ENCODE measurements at places on chromosomes 2 and 18.

DNA sequence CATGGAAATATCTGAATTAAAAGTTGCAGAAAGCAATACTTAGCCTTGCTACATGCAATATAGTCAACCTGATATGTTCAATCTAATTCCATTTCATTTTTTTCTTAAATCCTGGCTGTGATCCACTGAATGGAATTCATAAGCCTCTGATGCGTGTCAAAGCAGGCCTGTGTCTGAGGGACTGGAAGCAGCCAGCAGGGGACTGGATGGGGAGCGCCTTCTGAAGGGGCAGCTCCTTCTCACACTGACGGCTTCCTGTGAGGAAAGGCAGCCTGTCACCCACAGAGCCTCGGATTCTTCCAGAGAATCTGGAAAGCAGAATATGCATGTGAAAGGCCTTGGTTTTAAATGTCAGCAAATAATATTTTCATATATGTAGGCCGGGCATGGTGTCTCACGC, 73.5 kb downstream of the KCNF1 start:
- no peak for DNase-seq

- no peak for DNase-seq
These were observed 154.2 kb downstream of the MIB1 start for GRCh38 chr18:21894619-21895367.

- no peak for DNase-seq
These were observed 16.6 kb downstream of the KCTD1 start for GRCh38 chr18:26531605-26532298.

DNA sequence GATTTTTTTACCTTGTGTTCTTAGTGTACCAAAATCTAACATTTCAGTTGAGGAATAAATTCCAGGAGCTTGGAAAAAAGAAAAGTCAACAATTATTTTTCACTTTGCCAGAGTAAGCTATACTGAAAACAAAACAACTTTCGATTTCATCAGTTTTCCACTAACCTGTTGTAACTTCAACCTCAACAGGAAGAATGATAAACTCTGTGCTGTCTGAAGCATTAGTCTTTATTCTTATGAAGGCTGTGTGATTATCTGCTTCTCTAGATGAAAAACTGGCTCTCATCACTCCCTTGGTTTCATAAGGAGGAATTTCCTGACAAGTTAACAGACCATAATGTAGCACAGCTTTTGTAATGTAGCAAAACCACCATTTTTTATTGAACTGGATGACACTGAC, 121.2 kb downstream of the ZAP70 start:
- no peak for DNase-seq

- DNase-seq = no peak
These were observed 44.0 kb upstream of the PPP1CB start for GRCh38 chr2:28707592-28707991.

DNA sequence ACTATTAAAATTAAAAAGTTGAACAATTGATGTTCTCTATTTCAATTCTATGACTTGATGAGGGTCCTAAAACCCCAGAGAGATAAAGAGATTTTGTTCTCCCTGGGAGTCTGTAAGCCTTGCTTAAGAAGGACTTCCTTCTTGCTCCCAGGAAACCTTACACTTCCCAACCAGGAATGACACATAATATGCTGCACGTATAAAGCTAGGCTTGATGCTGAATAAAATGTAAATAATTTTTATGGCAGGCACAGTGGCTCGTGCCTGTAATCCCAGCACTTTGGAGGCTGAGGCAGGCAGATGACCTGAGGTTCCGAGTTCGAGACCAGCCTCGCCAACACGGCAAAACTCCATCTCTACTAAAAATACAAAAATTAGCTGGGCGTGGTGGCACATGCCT, 27.8 kb downstream of the SPIRE1 start:
- no peak for DNase-seq

DNA sequence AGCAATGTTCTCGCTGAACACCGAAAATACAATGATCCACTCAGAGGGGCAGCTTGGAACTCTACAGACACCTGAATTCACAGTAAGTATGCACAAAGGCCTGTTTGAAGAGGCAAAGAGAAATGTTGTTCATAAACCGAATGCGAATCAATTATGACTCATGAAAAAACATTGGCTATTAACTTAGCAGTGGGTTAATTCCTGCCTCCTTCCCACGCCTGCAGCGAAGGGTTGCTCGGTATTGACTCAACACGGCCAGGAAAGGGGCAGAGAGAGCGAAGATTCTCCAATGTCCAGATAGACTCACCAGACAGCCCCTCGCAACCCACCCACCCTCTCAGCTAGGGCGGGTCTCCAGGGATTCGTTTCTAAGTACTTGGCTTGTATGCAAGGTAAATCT, 9.4 kb downstream of the CRACDL start:
- no peak for DNase-seq

DNA sequence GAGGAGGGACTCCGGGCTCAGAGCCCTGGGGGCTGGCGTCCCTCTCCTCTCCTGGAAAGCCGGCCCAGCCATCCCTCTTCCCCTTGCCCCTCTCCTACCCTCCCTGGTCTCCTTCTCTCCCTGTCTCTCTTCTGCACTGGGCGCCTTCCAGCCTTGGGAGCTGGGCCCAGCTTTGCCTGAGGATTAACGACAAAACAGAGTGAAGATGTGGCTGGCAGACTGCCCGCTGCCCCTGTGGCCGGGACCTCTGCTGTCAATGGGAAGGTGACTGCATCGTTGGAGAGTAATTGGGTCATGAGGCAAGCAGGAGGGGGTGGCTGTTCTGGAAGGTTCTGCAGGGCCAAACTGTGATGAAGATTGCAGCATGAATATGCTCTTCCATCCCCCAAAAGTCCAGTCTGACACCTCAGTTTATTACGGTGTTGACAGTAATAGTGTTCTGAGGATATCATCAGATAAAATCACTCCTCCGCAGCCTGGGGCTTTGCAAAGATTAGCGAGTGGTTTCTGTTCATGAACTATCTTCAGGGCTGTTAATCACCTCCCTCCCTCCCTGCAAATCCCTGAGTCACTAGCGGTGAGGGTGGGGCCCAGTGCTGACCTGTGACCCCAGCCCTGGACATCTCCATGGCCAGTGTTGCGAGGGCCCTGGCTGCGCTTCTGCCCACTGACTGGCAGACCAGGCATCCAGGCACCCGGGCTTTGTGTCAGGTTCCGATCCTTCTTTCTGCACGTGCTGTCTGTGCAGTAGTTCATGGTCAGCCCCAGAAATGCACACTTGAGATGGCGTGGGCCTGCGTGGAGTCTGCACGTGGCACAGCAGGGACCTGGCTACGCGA, 23.0 kb downstream of the RTP5 start:
- no peak for DNase-seq

GRCh38 chr2:212181646-212182045, 357.0 kb downstream of the ERBB4 start:
- DNase-seq = no peak

- DNase-seq = peak; percentile 30
These were observed 37.5 kb upstream of the SEMA4C start for GRCh38 chr2:96907115-96908041.

DNA sequence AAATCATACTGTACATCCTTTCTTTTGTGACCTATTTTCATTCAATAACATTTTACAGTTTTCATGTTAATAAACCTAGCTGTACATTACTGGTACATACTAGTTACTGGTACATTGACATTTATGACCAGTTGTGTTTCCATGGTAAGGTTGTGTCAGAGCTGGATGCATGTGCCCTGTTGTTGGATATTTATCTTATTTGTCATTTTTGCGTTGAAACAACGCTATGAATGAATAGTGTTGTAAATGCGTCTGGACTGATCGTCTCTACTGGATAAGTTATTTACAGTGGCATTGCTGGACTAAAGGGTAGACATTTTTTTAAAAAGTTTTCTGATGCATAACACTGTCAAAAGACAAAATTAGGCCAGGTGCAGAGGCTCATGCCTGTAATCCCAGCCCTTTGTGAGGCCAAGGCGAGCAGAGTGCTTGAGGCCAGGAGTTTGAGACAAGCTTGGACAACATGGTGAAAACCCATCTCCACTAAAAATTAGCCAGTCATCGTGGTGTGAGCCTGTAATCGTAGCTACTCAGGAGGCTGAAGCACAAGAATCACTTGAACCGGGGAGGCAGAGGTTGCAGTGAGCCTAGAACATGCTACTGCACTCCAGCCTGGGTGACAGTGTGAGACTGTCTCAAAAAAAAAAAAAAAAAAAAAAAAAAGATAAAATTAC, 40.2 kb downstream of the MCFD2 start:
- no peak for DNase-seq

- no peak for DNase-seq
These were observed 268.9 kb upstream of the TANK start for GRCh38 chr2:160891353-160891740.

DNA sequence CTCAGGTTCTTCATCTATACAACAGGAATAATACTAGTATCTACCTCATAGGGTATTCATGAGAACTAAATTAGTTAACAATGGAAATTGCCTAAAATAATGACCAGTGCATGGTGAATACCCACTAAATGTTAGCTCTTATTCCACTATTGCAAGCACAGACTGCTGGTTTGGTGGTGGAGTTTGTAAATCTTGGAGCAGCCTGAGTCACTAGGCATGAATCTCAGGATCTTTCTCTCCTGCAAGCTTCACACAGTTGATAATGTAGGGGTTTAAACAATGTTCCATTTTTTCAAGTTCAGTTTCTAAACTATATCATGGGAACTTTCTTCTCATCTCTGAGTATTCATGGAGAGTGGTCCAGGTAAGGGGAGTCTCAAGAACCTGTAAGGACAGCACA, 84.0 kb downstream of the OSR1 start:
- DNase-seq = no peak

GRCh38 chr2:45008296-45009129, 739 bp downstream of the SIX2 start:
- peak; percentile 58 for DNase-seq

GRCh38 chr2:144452169-144452988, 67.5 kb downstream of the ZEB2 start:
- no peak for DNase-seq

DNA sequence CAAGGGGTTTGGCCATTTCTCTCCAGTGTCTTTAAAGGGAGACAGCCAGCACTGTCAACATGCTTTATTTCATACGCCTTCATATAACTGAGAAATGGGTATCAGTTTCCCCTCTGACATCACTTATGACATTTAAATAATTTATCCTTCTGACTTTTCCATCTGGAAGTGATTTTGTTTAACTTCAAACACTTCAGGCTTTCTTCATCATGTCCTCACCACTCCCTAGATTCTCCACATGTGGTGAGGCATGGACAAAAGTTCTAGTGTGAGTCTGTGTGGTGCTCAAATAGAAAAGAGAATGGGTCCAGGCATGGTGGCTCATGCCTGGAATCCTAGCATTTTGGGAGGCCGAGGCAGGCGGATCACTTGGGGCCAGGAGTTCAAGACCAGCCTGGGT, 158.6 kb downstream of the TXNL1 start:
- no peak for DNase-seq

- no peak for DNase-seq
These were observed 876.3 kb downstream of the BCL11A start for GRCh38 chr2:59677158-59677557.

- no peak for DNase-seq
These were observed 63.3 kb upstream of the STK17B start for GRCh38 chr2:196234672-196235071.

- no peak for DNase-seq
These were observed 34.4 kb downstream of the ACAA2 start for GRCh38 chr18:49778826-49779465.

DNA sequence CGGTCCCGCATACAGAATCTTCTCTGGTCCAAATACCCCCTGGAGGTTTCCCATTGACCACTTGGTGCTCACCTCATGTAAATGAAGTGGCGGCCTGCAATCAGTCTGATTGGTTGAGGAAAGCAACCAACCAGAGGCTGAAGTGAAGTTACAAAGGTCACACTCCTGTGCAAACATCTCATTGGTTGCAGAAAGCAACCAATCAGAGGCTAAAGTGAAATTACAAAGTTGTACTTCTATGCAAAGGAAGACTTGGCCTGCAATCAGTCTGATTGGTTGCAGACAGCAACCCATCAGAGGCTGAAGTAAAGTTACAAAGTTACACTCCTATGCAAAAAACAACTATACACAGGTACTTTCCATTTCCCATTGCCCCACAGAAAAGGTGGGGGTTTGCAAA, 2.5 kb upstream of the SP100 start:
- no peak for DNase-seq

DNA sequence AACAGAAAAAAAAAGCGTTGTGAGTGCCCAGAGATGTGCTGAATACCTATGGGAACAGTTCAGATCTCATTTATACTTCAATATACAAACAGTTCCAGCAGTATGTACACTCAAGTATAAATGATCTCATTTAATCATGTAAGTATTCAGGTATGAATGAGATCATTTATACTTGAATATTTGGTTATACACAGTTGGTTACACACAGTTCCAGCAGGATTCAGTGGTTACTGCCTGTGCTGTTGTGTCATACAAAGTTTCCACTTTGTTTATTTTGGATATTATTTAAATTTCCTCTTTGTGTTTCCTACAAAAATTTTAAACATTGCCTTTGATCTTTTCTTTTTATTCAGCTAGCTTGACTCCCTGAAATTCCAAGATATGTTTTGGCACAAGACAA, 293.5 kb upstream of the SLC39A10 start:
- no peak for DNase-seq

DNA sequence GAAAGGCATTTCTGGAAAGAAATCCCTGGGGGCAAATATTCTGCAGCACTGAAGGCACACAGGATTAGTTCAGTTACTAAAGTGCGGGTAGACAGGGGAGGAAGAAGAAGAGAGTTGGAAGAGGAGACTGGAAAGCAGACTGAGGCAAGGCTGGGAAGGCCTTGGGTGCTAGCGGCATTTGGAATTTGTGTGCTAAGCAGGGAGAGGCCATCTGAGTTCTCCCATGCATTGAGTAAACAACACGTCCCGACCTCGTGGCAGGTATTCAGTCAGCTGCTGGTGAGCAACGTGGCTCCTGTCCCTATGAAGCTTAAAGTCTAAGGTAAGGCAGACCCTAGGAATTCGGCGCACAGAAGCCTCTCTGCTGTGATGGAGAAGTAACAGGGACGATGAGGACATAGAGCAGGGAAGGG, 30.7 kb downstream of the ATP8B1 start:
- peak; percentile 59 for DNase-seq

- no peak for DNase-seq
These were observed 23.8 kb downstream of the TGOLN2 start for GRCh38 chr2:85303780-85304531.

- peak; percentile 39 for DNase-seq
These were observed 28.0 kb downstream of the GCG start for GRCh38 chr2:162123806-162124758.

- no peak for DNase-seq
These were observed 174.4 kb downstream of the RPIA start for GRCh38 chr2:88865801-88866371.

DNA sequence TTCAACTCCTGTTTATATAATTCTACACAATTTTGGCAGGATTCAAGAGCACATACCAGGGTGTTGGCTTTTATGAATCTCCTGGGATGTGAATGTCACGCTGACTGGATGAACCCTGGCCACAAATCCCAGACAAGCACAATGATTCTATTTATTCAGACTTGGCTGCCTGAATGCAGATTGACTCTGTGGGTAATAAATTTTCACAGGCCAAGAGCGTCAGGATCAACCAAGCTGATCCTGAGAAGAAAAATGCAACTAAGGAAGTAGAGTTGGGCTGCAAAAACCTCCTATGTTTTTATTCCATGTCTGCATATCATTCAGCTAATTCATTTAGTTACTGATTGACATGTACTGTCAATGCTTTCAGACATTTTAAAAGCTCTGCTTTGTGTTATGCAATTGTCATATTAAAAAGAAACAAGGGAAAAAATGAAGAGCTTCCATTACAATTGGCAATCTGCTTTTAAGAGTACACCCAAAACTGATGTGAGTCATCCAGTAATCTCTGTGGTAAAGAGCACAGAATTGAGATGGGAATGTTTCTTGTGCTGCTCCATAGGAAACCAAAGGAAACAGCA, 173.0 kb upstream of the REV1 start:
- no peak for DNase-seq

- DNase-seq = no peak
These were observed 14.9 kb upstream of the B3GNT2 start for GRCh38 chr2:62180975-62181374.
